ENCODE measurements at places on chromosomes 11 and 22.

DNA sequence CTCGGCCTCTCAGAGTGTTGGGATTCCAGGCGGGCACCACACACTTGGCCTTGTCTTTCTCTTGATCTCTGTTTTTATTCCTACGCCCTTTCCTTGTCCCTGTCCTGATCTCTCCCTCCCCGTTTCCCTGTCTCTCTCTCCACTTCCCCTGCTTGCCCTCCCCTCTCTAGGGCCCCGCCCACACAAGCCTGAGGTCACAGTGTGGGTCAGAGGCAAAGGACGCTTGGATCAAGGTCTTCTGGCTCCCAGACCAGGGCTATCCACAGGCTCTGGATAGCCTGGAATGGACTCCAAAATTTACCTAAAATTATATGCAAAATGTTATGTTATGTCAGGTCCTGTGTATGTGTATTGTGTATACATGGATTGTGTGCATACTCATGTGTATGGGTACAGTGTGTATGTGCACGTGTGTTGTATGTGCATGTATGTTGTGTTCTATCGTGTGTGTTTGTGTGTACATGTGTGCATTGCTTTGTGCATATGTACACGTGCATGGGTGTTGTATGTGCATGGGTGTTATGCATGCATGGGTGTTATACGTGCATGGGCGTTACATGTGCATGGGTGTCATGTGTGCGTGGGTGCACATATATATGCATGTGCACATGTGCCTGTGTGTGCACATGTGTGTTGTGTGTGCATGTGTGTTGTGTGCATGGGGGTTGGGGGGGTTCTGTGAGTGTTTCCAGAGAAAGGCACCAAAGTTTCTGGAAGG, 38.3 kb downstream of the TP53I11 start:
- DNase-seq: no peak

DNA sequence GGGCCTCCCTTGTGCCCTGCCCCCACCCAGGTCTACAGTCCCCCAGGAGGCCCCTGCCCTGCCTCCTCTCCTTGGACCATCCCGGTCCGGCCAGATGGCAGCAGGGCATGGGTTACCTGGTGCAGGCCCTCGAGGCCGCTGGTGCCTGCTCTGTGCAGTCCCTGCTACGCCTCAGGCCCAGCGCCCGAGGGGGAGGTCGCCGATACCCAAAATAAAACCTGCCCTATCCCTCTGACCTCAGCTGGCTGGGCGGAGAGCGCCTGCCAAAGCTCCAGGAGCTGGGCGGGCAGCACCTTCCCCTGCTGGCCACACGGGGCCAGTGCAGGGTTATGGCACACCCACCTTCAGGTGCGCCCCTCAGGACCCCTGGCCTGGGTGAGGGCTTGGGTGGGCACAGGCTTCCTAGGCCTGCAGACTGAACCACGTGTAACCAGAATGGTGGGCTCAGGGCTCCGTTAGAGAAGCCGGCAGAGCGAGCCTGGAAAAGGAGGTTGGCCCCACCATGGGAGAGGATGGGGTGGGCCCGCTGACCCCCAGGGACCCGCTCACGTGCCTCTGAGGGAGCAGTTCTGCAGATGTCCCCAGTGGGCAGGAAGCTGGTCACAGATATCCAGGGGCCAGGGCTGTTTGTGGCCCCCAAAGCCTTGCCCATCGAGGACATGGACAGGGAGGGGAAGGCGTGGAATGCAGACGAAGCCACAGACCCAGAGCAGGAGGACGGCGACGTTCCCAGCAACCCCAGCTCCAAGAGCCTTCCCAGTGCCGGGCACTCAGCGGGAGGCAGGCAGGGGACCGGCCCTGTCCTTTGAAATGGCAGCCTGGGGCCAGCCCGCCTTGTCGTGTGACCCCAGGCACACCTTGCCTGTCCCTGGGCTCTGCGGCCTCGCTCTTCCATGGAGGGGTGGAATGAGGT, 1.7 kb upstream of the TNNT3 start:
- no peak for DNase-seq

GRCh38 chr11:12962306-12962705, 46.8 kb upstream of the RASSF10 start:
- no peak for DNase-seq

DNA sequence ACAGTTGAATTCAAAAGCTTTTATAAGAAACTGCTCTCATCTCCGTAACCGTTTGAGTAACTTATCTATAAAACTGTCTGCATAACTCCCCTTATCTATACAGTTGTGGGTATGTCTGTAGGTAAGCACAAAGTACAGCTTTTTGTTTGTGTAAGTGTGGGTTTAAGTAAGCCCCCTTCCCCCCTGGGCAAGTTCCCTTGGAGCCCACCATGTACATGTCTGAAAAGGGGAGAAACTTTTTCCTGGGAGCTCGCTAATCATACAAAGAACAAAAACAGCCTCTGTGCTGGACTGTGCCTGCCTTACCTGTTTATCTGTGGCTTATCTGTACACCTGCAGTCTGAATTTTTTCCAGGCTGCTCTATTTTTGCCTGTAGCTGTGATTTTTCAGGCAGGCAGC, 36.3 kb upstream of the TMEM45B start:
- no peak for DNase-seq

DNA sequence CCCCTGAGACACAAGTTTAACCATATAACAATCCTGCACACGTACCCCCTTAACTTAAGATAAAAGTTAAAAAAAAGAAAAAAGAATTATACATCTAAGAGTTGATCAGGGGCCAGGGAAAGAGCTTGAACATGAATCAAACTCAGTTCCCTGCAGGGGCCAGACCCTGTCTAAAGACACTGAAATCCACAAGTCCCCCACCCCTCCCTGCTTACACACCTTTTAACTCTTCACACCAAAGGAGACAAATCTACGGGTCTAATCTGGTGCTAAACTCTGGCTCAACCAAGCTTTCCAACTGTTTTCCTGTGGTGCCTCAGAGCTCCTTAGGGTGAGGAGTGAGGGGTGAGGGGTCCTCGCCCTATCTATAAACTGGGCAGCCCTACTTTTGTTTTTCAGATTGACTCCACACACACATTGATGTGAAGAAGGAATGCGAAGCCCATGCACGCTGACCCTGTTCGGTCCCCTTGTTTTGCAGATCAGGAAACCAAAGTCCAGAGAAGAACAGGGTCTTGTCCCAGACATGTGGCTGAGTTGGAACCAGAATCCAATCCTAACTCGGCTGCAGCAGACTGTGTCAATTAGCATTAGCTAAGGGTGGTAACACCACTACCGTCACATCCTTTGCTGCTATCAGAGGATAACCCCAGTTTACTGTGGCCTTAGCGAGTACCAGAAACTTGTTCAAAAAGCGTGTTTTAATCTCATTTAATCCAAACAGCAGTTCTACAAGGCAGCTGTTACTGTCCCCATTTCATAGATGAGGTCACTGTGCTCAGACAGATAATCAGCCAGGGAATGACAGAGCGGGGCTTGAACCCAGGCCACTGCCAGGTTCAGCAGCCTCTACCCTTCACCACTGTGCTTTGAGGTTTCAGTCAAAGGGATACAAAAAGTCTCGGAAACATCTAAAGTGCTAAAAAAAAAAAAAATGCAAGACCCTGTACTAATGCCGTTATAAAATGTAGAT, 145.2 kb upstream of the SYT13 start:
- DNase-seq: no peak

- no peak for DNase-seq
These were observed 5.9 kb downstream of the HTR3A start for GRCh38 chr11:113980785-113981184.

DNA sequence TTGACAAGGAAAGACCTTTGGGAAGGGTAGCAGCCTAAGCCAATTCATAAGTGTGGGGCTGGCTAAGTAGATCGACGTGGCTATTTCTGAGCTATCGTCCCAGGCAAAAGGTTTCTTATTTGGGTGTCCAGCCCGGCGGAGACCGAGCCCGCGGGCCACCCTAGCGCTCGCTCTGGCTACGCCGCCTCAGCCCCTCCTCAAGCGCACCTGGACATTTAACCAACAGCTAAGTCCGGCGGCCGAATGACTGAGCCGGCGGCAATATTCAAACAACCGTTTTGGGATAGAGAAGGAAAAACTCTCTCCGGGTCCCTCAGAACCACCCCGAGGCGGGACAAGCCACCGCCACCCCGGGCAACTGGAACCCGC, 457 bp downstream of the RNF141 start:
- DNase-seq: no peak

- peak; percentile 54 for DNase-seq
These were observed 3.5 kb downstream of the CHRM4 start for GRCh38 chr11:46387919-46388618.

- DNase-seq: no peak
These were observed 299.5 kb upstream of the B3GAT1 start for GRCh38 chr11:134711588-134711987.

DNA sequence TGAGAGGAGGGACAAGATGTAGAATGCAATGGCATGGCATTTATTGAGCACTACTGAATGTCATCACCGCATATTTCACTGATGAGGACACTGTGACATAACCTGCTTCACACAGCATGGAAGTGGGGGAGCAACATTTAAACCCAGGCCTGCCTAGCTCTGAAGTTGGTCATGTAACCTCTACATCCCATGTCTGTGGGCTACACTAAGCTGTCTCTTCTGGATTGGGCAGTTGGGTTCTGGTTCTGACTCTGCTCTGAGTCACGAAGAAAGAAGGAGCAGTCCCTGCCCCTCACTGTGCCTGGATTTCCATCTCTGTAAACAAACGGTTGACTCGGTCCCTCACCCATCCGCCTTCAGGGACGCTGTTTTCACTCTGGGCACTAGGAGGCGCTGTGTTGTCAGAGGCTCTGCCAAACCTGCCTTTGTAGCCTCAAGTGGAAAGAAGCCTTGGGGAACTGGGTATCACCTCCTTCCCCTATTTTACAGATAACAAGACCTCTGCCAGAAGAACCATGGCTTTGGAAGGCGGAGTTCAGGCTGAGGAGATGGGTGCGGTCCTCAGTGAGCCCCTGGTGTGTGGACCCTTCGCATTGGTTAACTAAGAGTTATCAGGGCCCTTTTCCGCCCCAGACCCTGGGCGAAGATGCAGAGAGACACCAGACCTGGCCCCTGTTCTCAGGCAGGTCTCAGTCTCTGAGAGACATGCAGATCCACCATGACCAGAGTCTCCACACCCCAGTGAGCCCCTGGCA, 12.7 kb upstream of the ARHGEF17 start:
- DNase-seq: peak; percentile 63

DNA sequence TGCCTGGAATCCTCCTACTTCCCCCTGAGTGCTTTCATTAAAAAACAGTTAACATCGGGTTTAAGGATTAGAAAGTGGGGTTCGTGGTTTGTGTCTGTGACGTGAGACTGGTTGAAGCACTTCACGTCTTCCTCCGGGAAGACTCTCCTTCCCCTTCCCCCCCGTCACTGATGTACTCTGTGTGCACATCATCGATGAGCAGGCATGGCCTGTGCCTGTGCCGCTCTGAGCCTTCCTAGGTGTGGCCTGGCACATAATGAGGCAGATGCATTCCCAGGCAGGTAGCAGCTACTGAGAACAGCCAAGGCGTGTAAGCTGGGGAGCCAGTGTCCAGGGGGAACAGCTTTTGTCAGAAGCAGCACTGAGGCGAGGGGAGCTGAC, 93.8 kb downstream of the BCR start:
- DNase-seq: no peak

DNA sequence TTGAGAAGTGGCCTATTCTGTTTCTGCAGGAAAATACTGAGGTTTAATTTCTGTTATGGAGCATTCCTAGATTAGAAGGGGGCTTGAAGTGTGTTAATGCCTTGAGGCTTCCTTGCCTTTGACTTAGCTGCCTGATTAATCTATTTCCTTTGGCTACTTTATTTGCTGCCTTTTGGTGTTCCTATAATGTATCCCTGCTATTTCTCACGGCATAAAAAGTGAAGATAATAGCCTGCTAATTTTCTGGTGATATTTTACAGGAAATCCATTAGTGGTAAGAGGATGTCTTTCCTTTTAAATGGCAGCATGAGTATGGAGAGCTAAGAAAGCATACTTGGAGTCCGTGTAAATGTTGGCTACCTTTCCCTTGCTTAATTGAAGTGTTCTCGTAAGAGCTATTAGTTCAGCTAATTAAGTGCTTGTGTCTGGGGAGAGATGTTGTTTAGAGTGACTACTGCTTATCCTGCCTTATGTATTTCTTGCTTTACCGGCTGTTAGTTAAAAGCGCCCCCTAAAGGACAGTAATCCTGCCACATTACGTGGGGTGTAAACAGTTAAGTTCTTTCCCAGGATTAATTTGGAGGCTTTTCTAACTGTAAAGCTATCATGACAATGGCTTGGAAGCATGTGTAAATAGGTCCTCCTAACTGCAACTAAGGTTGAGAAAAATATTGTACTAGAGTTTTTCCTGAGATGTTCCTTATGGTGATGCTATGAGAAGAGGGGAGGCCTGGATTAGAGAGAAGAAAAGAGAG, 45.6 kb downstream of the ZNF280B start:
- peak; percentile 46 for DNase-seq
